Transverse colon (tissue), 4 donors: ENCODE measurements at places on chromosomes 7 and 10.

DNA sequence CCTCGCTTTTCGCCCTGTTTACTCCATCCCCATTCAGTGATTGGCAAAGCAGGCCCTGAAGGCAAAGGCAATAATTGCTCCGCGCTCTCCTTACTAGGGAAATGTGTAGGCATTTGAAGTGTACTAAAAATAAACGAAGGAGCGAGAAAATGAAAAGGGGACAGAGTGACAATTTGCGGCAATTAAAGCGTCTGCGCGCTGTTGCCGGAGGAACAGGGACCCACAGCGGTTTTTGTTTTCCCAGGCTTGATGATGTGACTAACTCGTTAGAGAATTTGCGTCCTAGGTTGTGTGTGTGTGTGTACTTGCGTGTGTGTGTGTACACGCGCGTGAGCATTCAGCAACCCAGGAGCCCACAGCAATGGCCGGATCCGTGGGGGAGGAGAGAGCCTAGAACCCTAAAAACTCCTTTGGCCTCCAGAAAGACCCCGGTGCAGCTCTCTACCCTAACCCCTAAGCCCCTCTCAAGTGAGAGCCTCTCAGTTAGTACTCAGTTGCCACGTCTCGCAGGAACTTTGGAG, 7.8 kb upstream of the DLX6 start:
- DNase-seq = no peak

DNA sequence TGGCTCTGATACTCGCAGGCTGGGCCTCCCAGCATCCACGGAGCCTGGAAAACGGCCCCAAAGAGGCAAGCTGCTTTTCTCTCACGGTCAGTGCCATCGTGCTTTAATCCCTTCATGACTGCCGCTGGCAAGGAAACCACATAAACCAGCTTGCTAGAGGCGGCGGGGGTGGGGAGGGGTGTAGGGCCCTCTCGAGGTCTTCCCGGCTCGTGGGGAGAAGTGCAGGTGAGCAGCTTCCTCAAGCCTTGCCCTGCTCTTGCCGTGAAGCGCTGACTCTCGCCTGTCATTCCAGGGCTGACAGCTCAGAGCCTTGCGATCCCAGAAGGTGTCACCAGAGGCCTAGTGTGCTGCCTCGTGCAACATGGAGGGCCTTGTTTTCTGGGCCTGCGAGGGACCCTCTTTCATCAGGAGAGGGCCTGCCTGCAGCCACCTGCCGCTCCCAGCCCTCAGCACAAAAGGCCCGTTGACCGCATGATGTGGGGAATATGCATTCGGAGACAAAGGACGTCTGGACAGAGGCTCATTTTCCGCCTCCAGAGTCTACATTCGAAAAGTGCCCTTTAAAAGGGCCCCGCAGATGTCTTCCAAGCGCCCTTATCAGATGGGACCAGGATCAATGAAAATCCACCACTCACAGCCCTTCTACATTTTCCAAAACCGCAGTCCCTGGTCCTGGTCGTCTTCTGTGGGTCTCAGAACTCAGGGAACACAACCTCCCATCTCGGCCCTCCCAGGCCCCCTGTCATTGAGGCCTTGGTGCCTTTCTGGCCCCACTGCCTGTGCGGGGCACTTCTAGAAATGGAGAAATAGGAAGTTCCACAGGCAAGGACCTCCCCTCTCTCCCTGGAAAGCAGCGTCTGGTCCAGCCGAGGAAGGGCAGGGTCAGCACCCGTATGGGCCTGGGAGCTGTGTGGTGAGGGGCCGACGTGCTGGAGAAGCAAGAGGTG, 58.7 kb downstream of the ZRANB1 start:
- DNase-seq = peak; percentile 7

DNA sequence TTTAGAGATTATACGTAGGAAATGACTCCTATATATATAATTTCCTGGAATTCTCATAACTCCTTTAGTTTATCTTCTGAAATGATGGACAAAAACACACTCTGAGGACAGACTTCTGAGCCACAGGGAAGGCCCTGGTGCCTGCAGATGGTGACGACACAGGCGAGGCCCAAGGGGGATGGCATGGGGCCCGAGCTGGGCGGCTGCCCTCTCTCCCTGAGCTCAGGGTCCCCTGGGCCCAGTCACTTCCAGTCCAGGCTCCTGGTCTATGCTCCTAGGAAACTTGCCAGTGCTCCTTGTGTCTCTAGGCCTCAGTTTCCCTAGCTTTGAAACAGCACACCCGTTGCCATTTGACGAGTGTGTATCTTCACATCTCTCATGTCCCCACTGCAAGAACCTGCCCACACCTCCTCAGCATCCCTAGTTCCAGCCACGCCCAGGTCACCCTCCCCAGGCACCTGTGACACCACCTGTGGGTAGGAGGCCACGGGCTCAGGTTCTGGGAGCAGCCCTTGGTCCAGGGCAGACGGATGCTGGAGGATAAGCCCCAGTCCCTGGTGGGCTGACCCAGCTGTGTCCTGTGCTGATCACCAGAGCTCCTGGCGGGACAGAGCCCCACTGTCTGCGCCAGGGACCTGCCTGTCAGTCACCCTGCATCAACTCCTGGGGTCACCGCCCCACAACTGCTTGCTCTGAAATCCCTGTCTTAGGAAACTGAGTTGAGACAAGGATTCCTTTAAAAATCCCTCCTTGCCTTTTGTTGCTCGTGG, 23.4 kb upstream of the SHH start:
- no peak for DNase-seq

DNA sequence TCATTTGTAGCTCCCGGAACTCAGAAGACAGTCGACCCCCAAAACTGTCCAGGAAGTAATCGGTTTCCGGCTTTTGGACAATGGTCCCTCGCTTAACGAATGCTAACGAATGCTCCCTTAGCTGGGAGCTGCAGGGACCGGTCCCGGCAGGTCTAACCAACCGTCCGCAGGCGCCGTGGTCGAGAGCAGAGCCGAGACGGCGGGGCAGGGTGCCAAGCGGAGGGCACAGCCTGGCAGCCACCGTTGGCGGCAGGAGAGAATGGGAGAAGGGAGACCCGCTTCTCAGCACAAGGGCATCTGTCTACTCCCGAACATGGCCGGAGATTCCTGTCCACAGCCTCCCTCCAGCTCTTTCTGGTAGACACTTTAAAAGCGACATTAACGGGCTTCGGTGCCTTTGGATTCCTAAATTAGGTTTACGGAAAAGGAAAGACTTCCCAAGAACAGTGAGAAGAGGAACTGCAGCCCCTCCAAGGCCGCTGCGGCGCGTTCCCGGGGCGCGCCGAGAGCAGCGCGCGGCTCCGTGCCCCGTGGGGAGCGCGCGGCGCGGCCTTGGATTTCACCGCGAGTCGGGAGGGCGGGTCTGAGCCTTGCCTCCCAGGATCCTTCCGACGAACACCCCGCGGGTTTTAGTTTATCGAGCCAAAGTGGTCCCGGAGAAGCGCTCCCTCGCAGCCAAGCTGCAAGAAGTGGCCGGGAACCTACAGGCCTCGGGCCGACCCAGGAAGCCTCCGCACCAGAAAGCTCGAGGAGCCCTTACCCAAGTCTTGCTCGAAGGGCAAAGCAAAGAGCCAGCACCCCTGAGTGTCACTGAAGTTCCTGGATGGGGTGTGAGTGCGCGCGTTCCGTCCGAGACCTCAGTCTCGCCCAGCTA, 3.6 kb upstream of the TBX20 start:
- DNase-seq = no peak

- DNase-seq = no peak
These were observed 92.1 kb downstream of the ABCC2 start for GRCh38 chr10:99874341-99875085.

DNA sequence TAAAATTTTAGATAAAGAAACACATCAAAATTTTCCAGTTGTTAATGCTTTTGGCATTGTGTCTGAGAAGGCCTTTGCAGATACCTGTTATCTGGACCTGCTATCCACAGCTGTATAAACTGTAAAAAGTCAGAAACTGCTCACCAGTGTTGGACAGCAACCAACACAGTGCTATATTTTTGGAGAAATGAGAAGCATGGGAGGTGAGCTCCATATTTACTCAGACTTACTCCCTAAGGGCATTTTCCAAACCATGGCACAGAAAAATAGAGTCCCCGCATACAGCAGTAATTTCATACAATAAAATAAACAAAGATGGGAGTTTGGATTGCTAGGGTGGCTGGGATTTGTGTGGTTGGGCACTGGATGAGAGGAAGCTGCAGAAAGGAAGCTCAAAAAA, 136.3 kb upstream of the GLI3 start:
- no peak for DNase-seq
